ENCODE measurements at places on chromosomes 16 and 17.
A peak's percentile ranks its signal among the peaks of the same experiment; 100 is the strongest.

DNA sequence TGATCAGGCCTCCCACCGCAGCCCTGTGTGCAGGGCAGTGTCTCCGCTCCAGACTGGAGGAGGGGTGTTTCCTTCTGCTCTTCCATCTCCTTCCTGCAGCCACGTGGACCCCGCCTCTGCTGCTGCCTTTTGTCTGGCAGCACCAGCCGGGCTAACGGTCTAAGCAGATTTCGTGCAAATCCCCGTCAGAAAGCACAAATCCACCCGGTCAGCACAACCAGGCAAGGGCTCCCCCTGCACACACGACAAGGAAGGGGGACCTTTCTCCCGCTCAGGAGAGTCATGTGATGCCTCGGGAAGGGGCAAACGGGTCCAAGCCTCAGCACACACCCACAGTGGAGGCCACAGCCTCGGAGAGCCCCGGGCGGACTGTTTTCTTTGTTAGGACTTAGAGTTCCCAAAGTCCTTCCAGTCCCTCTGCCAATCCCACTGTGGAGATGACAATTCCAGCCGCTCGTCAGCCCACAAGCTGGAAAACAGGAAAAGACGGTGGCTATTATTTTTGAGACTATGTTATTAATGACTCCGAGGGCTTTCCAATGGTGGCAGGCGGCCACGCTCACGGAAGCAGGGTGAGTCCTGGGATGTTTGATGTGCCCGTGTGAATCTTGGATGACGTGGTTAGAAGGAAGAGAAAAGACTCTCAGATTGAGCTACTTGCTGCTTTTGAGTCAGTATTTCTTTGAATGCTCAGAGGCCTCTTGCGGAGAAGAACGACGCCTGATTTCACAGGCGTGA, 22.5 kb upstream of the MEAK7 start:
- DNase-seq = peak; percentile 52

DNA sequence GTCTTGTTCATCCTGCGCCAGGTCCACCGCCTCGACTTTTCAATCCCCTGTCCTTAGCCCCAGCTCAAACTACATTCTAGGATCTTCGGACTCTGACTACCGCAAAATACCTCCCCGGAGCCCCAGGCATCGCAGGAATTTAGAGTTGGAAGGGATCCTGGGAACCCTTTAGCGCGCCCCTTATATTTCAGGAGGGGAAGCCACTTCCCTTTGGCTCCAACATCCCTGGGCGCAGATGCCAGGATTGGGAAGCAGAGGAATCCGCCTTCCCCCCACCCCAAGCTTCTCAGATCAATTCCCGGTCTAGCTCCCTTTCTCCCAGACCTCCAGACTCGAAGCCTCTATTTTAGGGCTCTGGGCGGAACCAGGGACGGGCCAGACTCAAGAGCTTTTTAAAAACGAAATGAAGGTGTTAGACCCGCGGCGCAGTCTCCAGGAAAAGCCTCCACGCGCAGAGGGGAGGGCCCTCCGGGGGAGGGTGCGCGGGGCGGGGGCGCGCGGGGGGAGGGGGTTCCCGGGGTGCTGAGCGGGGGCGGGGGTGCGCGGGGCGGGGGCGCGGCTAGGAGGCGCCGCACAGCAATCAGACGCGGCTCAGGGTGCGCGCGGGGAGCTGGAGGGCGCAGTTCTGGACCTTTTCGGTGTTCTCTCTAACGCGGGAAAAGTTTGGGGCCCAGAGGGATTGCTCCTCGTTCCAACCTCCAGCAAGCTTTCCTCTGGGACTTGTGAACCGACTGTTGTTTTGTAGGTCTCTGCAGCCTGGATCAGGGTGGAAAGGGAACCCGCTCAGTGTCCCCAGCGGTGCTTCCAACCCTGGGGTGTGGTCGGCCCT, 1.6 kb downstream of the AHSP start:
- DNase-seq = no peak

GRCh38 chr17:28173031-28173561, 130.6 kb downstream of the NLK start:
- DNase-seq = no peak

GRCh38 chr16:73231379-73231778, 183.5 kb upstream of the ZFHX3 start:
- DNase-seq = peak; percentile 51

DNA sequence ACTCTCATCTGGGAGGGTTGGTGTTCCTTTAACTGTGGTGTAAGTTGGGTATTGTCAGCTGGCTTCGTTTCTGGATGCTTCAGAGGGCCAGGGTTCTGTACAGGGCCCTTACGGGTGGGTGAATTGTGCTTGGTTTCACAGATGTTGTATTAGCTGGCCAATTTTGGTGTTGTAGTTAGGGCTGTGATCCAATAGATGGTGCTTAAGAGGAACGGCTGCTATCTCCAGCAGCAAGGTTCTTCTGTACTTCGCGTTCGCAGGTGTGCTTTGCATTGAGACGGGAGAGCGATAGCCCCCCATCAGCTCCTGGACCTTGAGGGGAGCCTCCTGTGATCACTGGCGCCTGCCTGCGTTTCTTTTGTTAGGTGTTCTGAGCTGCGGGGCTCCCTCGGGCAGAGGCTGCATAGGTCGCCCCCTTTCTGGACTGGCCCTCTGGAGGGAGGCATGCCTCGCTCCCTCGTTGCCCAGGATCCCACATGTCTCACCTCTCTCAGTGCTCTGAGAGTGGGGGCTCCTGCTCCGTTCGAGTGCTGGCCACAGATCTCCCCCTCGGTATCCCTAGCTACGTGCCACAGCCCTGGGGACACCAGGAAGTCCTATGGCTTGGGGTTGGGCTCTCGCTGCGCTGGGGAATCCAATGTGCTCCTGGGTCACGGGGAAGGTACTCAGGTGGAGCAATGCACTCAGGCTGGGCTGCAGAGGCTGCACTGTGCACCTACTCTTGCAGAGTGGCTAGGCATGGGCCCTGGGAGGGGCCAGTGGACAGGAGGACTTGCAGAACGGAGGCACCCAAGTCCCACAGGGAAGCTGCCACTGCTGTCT, 837 bp upstream of the PRDM7 start:
- DNase-seq = peak; percentile 78

- no peak for DNase-seq
Observed at GRCh38 chr17:31688701-31689100, 170.3 kb downstream of the COPRS start.

DNA sequence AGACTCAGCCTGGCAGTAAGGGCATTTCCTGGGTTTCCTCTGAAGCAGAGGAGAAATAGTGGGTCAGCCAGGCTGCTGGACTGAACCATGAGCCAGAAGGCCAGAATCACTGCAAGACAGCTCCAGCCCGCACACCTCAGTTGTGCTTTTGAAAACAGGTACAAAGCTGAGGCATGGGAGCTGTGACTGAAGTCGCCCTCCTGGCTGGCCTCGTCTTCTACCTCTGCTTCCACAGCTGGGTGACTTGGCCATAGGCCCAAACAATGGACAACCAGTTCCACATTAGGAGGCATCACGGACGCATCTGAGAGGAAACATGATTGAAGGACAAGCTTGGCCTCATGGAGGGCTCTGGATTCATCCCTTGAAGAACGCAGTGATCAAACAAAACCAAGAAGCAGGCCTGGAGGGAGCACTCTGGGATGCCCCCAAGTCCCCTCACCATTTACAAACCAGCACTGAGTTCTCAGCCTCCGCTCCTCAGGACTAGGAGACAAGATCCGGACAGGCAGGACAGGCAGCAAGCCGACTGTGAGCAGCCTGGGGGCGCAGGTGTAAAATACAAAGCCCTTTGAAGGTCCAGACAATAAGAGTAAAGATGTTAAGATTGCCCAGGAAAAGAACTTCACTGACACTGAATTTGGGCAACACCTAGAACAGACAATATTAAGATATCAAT, 68.7 kb downstream of the N4BP1 start:
- DNase-seq = no peak

DNA sequence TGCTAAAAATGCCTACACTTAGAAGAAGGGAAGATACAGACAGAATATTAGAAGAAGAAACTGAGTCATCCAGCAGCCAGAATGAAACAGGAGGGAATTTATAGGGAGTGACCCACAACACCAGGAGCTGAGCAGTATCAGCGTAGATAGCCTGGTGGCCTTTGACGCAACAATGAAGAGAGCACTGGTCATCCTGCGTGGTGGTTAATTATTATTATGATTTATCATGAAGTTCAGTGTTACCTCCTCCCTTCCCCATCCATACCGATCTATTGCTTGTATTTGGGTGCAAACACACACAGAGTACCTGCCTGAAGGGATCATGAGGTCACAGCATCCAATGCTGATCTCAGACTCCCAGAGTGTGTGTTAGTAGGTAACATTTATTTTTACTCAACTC, 38.5 kb downstream of the ERCC4 start:
- no peak for DNase-seq

GRCh38 chr16:81778231-81778630, 860 bp upstream of the PLCG2 start:
- DNase-seq = no peak

DNA sequence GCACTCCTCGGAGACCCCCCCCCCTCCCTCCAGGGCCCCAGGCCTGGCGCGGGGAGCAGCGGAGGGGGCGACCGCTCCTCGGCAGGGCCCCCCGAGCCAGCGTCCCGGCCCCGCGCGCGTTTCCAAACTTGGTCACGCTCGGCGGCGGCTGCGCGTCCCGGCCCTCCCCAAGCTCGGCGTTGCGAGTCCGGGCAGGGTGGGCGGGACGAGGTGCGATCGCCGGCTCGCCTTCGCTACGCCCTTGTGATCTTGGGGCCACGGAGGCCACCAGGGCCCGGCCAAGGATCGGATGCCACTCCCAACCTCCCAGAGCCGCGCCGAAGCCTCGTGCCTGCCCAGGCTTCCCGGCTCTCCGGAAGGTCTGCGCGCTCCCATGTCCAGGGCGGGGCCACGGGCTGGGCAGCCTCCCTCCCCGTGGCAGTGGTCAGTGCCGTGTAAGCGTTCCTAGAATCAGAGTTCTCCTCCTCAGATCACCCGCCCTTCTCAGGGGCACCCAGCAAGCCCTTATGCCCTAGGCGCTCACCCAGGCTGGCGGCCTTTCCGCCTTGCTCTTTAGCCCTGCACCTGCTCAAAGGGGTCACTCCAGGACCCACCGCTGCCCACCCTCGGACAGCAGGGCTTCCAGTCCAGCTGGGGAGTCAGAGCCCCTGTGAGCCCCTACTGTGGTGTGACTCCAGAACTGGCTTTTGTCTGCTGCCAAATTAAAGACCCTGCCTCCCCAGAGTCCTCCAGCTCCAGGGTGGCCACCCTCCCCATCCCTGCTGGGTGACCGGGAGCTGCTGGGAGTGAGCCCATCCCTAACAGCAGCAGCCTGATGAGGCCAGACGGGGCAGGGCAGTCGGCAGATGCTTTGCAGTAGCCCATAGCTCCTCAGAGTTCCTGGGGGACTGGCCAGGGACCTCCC, 12.2 kb upstream of the MRPS23 start:
- DNase-seq = no peak

DNA sequence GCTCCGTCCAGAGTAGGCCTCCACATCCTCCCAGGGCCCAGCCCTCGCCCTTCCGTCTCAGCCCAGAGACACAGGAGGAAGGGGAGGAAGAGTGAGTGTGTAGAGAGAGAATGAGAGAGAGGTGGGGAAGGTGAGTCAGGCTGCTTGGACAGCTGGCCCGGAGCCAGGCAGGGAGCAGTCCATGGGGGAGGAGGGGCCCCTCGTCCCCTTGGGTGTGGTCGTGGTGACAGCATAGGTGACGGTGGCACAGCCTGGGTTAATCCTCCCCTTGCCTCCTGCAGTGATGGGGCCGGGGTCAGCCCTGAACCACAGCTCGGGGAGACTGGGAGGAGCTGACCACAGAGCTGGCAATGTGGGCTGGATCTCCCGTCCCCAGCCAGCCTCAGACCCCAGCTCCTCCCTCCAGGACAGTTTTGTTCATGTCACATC, 36.5 kb downstream of the FA2H start:
- no peak for DNase-seq

- DNase-seq = no peak
Observed at GRCh38 chr17:79515110-79515509, 95.7 kb downstream of the RBFOX3 start.

- no peak for DNase-seq
Observed at GRCh38 chr17:40091691-40092397, 8.5 kb downstream of the NR1D1 start.

DNA sequence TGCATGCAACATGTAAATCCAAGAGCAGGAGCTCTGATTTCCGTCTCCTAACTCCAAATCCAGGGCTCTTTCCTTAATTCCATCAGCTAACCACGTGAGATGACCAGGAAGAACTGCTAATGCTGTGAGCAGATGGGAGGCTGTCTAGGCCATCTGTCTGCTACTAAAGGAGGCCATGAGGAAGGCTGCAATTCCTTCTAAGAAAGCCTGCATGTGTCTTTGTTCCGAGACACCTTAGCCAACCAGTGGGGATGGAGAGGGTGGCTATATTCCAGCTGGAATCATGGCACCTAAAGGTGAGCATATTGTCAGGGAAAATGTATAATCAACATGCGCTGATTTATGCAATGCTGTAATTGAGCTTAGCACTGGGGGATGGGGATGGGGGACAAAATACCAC, 267.2 kb upstream of the CDH5 start:
- DNase-seq = peak; percentile 61

GRCh38 chr17:57945996-57946797, 9.0 kb downstream of the CUEDC1 start:
- DNase-seq = no peak

- peak; percentile 81 for DNase-seq
Observed at GRCh38 chr17:4420692-4421131, 13.0 kb upstream of the SPNS3 start.

- DNase-seq = no peak
Observed at GRCh38 chr17:71409712-71410111, 711.1 kb upstream of the SOX9 start.

- DNase-seq = no peak
Observed at GRCh38 chr17:6153375-6153774, 83.2 kb downstream of the WSCD1 start.

DNA sequence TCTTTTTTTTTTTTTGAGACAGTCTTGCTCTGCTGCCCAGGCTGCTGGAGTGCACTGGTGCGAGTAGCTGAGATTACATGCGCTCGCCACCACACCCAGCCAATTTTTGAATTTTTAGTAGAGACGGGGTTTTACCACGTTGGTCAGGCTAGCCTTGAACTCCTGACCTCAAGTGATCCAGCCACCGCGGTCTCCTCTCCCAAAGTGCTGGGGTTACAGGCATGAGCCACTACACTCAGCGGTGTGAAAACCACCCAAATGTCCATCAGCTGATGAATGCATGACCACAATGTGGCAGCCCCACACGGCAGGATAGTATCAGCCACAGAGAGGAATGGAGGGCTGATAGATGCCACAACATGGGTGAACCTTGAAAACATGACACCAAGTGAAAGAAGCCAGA, 2.1 kb downstream of the P2RX5 start:
- no peak for DNase-seq

- peak; percentile 57 for DNase-seq
Observed at GRCh38 chr17:67993998-67994361, 2.3 kb downstream of the C17orf58 start.

DNA sequence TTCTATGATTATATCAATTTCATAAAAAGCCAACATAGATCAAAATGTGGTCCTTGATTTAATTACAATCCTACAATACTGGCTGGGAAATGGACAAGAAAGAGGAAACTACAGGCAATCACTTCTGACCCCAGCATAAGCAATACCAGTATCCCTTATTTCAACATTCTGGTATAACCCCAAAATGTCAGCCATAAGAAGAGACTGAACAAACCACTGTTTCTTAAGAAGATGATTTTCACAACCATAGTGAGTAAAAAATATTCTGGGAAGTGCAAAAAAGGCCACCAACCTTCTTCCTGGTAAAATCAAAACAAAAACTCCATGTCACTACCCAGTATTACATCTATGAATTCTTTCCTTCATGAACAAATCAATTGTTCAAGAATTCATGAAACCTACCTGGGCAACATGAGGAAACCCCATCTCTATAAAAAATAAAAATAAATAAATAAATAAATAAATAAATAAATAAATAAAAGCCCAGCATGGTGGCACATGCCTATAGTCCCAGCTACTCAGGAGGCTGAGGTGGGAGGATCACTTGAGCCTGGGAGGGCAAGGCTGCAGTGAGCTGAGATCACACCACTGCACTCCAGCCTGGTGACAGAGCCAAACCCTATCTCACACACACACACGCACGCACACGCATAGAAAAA, 7.5 kb downstream of the N4BP1 start:
- no peak for DNase-seq

Data from SK-N-DZ (cell line).